ENCODE measurements at places on chromosomes 1 and 21. TPM values are rescaled to one million over a fixed set of nuclear protein-coding genes. Genes with fewer than 3 reads are reported as not detected.

Gene TP73
- total RNA-seq = 0.42 TPM

Gene KRTAP21-2
- total RNA-seq = not detected

Gene CCDC190
- not detected for total RNA-seq

Gene AMPD1
- not detected for total RNA-seq

Gene MROH7
- not detected for total RNA-seq

Gene ICOSLG
- 3.9 TPM for total RNA-seq

Gene SPRR2B
- not detected for total RNA-seq

Gene TCHH
- total RNA-seq = 0.27 TPM

Gene STYXL2
- not detected for total RNA-seq

Gene LRRIQ3
- total RNA-seq = 0.78 TPM

Gene IFI44
- total RNA-seq = 0.65 TPM

Gene NBPF15
- 20.6 TPM for total RNA-seq

Gene HIPK1
- total RNA-seq = 13.9 TPM

Gene TSSK3
- not detected for total RNA-seq

Gene RGS16
- total RNA-seq = 0.30 TPM

Gene LACTBL1
- total RNA-seq = not detected

Gene FLVCR1
- 19.2 TPM for total RNA-seq

Gene E2F2
- total RNA-seq = 2.5 TPM

All from A549 treated with GW870086 at 1 μM for 4 hours (cell line).